ENCODE measurements at places on chromosomes 3 and 15. TPM values are rescaled to one million over a fixed set of nuclear protein-coding genes. Genes with fewer than 3 reads are reported as not detected.

Gene CPLX3
- total RNA-seq, result not detected

Gene STAB1
- 0.39 TPM for total RNA-seq

DNA sequence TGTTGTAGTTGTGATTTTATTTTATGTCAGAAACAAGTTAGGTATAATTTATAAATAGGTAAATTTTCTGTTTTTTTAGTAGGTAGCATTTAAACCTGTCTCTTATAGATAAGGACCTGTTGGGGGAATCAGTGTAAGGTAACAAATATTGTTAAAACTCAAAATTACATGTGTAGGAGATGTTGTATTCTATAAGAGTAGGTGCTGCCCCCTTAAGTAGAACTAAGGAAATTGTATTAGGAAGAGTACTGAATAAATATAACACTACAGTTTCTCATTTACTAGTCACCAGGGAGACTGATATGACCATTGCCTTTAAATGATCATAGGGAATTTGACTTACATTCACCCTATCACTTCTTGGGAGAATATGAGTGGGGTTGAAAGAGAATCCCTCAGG is 31.2 kb downstream of the SLC25A36 start:
- DNase-seq, result no peak

- DNase-seq, result no peak
Measured at GRCh38 chr15:53627279-53627678, 132.2 kb downstream of the WDR72 start.

DNA sequence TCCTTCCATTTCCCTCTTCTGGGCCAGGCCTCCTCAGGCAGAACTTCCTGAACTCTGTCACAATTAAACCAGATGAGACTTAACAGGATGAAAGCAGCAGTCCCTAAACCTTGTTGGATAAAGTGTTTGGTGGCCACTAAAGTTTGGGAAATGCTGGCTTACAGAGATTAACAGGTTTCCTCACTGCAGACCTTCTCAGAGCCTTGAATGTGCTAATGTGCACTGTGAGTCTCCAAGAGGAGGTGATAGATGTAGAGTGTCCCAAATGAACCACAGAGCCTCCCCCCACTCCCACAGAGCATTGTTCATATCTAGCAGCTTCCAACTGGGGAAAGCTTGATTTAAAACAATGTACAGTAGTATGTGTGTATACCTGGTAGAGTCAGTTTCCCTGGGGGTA is 42.9 kb downstream of the HAPLN3 start:
- DNase-seq, result no peak
